ENCODE measurements at places on chromosomes 5 and 9. TPM values are rescaled to one million over a fixed set of nuclear protein-coding genes. Genes with fewer than 3 reads are reported as not detected.

PITX1 gene
- total RNA-seq = 0.39 TPM

TRIM36 gene
- not detected for total RNA-seq

SPINK13 gene
- total RNA-seq = not detected

DNA sequence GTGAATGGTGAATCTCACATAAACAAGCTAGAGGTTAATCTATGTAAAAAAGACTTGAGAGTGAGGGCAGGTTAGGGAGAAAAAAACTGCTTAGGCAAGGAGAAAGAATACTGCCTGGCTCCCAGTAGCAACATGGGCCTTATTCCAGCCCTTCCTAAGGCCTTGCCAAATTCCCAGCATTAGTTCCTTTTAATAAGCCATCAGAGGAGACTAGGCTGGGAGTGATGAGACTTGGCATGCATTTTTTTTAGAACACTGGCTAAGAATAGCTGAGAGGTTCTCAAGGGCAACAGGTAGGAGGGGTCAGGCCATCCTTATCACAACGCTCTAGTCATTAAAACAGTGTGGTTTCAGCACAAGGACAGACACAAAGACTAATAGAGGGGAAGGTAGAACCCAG lies 20.9 kb upstream of the ZBTB43 start:
- no peak for DNase-seq

DNA sequence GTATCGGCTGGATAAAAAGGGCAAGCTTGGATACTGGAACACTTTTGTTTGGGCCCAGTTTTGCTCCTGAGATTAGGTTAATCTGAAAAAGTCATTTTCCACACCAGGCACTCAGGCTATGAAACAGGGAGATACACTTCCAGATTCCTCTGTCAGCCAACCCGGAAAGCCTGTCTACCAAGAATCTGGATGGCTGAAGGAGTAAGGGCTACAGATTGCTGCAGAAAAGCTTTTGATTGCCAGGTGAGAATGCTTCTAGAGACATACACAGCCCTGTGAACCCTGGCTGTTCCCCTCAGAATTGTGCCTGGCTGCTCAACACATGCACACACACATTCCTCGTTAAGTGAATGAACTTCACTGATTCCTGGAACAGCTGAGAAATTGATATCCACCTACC lies 114.4 kb downstream of the PSD2 start:
- no peak for DNase-seq

DNA sequence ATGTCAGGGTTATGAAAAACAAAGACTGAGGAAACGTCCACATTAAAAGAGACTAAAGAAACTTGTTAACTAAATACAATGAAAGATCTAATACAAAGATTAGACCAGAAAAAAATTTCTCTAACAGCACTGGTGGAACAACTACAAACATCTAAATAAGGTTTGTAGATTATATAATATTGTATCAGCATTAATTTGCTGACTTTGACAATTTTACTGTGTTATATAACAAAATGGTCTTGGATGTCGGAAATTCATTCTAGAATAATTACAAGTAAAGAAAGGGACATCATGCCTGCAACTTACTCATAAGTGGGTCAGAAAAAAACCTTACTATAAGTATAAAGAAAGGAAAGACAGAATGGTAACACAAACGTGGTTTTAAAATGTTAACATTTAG lies 50.1 kb downstream of the PJA2 start:
- DNase-seq = no peak
